ENCODE measurements at places on chromosomes 4 and X.

DNA sequence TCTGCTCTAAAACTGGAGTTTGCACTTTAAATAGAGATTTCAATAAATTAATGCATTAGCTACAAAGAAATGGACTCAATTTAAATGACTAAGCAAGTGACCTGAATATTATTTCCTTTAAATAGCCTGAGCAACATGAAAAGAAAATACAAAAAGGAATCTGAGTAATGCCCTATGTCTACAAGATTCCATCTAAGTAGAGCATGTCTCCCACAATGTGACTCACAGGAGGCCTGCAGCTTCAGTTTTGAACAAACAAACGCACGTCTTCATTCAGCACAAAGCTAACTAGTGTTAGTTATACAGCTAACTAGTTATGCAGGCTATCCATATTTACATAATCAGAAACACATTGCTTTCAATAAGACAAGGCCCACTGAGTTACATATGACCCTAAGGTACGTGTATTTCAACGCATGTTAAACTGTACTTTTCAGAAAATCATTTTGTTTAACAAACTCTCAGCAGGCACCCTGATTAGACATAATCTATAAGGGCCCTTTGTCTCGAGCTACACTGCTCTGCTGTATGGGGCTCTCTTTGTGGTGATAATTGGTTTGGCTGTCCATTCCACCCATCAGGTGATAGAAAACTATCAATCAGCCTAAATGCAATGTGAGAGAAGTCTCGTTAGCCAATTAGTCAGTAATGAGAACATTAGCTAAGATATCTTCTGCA, 116.5 kb downstream of the MAML3 start:
- DNase-seq = peak; percentile 79

DNA sequence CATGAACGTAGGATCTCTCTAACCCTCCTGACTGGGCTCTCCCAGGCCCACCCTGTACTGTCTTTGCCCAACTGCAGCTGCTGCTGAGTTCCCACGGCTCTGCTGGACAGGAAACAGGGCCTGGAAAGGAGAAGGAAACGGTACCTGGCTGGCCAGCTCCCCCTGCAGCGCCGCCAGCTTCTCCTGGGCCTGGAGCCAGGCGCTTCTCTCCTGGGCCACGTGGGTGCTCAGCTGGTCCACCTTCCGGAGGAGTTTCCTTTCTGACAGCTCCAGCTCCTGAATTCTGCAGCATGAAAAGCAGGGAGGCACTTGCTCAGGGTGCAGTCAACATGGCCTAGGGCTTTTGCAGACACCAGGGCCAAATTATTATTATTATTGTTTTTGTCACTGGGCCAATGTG, 6.5 kb downstream of the C4orf50 start:
- no peak for DNase-seq

- no peak for DNase-seq
Measured at GRCh38 chr4:125739760-125740159, 425.0 kb downstream of the FAT4 start.

- DNase-seq = no peak
Measured at GRCh38 chrX:117996918-117997480, 119.6 kb downstream of the KLHL13 start.

DNA sequence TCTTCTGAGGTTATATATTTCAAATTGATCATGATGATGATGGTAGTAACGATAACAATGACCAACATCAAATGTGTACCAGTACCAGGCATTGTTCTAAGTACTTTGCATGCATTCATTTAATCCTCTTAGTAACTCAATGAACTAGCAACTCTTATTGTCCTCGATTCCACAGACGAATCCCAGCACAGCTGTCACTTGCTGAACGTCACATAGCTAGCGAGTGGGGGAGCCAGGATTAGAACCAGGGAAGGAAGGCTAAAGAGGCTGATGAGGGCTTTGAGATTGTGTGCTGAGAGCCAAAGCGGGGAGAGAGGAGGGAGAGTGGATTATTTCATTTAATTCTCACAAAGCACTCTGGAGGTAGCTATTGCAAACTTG, 103.6 kb downstream of the PHOX2B start:
- DNase-seq = no peak

- no peak for DNase-seq
Measured at GRCh38 chrX:138487866-138488265, 223.7 kb downstream of the FGF13 start.

DNA sequence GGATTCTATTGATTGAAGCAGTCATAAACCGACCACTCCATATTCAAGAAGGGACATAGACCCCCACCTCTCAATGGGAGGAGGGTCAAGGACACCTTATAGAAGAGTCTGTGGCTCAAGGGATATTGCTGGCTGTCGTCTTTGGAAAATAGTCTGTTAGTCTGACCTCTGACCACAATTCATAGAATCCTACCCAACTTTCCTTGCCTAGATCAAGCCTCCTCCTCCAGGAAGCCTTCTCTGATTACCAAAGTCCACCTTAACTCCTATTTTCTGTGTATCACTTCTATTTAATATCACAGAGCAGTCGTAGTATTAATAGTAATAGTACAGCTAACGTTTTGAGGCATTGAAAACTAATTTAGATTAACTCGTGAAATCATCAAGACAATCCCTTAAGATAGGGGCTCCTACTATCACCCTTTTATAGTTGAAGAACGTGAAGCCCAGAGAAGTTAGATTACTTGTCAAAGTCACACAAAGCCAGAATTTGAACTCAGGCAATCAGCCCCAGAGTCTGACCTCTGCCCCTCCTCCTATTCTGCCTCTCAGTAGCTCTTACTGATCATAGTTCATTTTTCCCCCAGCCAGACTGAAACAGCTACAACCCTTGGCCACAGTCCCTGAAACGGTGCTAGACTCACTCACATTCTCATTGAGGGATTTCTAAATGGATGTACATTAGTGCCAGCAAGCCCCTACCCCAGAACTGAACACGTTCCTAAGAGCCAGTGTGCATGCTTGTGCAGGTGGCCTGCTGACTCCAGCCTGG, 636.6 kb downstream of the MID1IP1 start:
- no peak for DNase-seq

DNA sequence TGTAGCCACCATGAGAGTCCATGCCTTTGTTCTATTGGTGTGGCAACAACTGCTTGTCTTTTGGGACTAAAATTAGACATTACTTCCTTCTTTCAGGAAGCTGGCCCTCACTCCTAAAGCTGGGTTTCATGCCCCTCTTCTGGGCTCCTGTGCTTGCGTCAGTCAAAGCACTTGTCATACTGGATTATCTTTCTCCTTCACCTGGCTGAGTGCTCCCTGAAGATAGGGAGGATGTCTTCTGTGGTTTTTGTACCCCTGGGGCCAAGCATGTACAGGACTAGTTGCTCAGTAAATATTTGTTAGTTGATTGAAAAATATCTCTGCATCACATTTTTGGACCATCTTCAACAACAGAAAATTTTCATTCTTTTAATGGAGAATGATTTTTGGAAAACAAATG, 26.1 kb upstream of the LONRF3 start:
- DNase-seq = no peak

- DNase-seq = no peak
Measured at GRCh38 chr4:32661229-32661628, 1941.1 kb downstream of the PCDH7 start.

DNA sequence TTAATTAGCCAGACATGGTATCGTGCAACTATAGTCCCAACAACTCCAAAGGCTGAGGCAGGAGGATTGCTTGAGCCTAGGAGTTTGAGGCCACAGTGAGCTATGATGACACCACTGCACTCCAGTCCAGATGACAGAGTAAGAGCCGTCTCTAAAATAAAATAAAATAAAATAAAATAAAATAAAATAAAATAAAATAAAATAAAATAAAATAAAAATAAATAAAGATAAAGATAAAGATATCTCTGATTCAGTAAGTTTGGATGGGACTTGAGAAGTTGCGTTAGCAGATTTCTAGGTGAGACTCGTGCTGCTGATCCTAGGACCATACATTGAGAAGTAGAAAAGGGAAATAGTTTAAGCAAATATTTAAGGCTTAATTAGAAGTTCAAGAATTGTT, 254.8 kb upstream of the FAM241A start:
- no peak for DNase-seq

- DNase-seq = no peak
Measured at GRCh38 chr4:41512136-41512535, 25.8 kb upstream of the LIMCH1 start.

DNA sequence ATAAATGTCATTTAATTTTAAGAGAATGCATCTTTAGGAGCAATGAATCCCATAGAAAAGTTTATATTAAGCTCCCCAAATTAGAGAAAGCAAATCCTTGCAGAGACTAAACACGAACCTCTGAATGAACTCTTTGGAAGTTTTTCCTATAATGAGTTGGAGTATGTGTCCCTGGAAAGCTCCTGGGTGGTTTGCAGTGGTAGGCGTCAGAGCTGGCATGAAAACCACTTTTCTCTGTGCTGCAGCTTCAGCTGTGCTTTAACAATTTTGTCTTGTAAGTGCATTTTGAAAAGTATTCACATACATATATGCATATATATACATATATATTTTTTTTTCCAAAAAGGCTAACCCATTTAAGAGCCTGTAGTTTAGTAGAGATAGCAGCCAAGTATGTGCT, 148.7 kb upstream of the TBC1D9 start:
- DNase-seq = no peak

DNA sequence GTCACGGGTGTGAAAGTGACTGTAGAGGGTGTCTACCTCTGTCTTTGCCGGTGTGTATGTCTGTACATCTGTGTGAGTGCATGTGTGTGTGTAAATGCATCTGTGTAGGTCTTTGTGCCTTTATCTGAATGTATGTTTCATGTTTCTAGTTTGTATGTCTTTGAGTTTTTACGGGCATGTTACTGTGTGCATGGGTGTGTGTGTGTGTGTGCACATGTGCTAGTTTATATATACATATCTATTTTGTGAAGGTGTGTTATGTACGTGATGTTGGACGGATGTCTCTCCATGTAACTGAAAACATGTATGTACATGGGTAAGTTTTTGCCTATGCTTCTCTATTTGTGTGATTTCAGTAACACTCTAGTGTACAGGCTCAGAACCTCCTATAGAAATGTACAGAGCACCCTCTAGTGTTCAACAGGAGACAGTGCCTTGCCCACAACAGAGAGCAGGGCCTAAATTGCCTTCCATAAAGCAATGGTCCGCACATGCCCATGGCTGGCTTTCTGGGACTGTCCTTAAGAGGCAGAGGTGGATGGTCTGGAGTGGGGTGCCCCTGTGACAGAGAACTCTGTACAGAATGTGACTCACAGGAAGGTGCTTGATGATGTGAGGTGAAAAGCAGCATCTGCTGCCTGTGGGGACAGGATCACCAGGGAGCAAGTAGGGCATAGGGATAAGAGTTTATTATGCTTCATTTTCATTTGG, 343.5 kb downstream of the RAPGEF2 start:
- DNase-seq = no peak

- DNase-seq = no peak
Measured at GRCh38 chrX:44733931-44734330, 109.9 kb upstream of the DUSP21 start.

- no peak for DNase-seq
Measured at GRCh38 chrX:69318651-69319340, 153.5 kb upstream of the PJA1 start.

DNA sequence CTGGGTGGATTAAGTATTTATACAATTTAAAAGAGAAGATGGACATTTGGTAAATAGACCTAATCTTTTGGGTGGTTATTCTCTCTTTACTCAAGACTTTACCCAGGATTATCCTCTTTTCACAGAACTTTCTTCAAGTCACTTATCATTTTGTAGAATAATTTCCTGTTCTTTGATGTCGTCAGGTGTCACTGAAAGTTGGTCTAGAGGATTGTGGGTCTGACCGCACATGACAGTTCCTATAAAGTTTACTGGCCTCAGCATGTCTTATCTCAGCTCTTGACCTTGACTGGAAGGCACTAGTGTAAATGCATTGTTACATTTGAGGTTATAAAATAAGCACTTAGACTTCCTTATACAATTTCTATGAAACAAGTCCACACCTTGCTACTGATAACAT, 139.9 kb upstream of the SLC4A4 start:
- DNase-seq = no peak

DNA sequence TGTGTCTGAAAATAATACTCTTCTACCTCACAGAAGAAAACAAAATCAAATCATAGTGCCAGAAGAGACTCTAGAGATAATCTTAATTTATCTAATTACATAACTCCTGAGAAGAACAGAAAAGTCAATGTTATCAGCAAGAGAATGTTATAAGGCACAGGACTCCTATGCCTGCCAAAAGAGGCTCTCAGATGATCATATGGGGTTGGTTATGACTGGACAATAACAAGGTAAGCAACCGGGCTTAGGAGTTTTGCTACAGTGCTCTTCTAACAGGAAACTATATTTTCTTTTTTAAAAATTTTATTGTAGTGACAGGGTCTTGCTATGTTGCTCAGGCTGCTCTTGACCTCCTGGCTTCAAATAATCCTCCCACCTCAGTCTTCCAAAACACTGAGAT, 3.5 kb upstream of the C4orf17 start:
- DNase-seq = no peak

DNA sequence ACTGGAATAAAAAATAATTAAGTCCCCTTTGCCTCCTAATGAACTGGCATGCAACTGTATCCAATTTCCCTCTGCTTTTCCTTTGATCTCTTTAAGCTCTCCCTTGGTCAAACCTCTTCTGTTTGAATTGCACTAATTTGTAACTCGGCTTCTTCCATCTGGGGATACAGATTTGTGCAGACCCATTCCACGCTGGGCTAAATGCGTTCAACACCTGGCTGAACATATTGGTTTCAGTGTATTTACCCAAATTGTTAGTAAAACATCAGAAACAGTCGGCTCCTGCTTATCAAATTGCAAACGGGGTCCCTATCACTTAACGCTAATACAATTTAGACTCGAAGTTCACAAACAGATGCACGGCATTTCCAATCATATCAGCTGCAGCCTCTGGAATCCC, 124.9 kb upstream of the TAPT1 start:
- no peak for DNase-seq

- DNase-seq = no peak
Measured at GRCh38 chr4:168177546-168178149, 85.3 kb downstream of the ANXA10 start.

- no peak for DNase-seq
Measured at GRCh38 chr4:87506974-87507701, 22.0 kb downstream of the SPARCL1 start.

GRCh38 chr4:186676531-186677161, 47.0 kb downstream of the FAT1 start:
- peak; percentile 36 for DNase-seq

Measured in epithelial cell of prostate (primary cell).